ENCODE measurements at places on chromosomes 3 and 15. TPM values are rescaled to one million over a fixed set of nuclear protein-coding genes. Genes with fewer than 3 reads are reported as not detected.

Gene RTP3
- not detected for total RNA-seq

GRCh38 chr3:178671791-178672190, 135.6 kb downstream of the KCNMB2 start:
- H3K27me3 ChIP-seq, result no peaks in the 10 kb centered on the region
- H3K4me3 ChIP-seq, result no peak overlapping the region
- no peaks in the 10 kb centered on the region for H3K4me1 ChIP-seq
- no peaks in the 10 kb centered on the region for H3K36me3 ChIP-seq
- no peak for DNase-seq

- H3K36me3 ChIP-seq, result no peaks in the 10 kb centered on the region
- no peak for DNase-seq
- no peak overlapping the region for H3K27ac ChIP-seq
- H3K27me3 ChIP-seq, result no peaks in the 10 kb centered on the region
Measured at GRCh38 chr3:144923046-144923775, 951.6 kb downstream of the DIPK2A start.

DNA sequence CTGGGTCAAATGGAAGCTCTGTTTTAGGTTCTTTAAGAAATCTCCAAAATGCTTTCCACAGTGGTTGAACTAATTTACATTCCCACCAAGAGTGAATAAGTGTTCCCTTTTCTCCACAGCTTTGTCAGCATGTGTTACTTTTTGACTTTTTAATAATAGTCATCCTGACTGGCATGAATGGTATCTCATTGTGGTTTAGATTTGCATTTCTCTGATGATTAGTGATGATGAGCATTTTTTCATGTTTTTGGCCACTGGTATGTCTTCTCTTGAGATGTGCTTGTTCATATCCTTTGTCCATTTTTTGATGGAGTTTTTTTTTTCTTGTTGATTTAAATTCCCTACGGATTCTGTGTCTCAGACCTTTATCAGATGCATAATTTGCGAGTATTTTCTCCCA, 745.0 kb upstream of the BCHE start:
- no peak overlapping the region for H3K4me3 ChIP-seq
- DNase-seq, result no peak

DNA sequence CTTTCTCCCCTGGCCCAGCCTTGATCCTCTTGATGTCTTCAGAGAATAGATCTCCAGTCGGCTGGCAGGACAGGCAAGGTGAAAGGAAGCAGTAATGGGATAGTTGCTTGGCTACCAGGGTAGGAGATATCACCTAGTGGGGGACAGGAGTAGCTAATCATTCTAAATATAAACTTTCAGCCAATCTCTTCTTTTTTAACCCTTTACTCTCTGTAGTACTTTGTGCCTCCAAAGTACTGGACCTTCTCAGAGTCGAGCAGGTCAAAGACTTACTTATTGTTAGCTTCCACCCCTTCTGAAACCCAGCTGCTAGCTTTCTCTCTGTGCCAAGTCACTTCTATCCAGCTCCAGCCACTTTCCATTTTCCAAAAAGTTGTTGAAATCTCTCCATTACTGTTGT, 43.4 kb upstream of the FILIP1L start:
- no peak for DNase-seq
- H3K36me3 ChIP-seq, result peaks cover 11% of the 10 kb centered on the region
- no peaks in the 10 kb centered on the region for H3K27me3 ChIP-seq
- H3K4me1 ChIP-seq, result no peaks in the 10 kb centered on the region
- no peak overlapping the region for H3K4me3 ChIP-seq
- no peak overlapping the region for H3K27ac ChIP-seq

Gene CXCR6
- not detected for total RNA-seq

Gene AMOTL2
- total RNA-seq, result 0.31 TPM

DNA sequence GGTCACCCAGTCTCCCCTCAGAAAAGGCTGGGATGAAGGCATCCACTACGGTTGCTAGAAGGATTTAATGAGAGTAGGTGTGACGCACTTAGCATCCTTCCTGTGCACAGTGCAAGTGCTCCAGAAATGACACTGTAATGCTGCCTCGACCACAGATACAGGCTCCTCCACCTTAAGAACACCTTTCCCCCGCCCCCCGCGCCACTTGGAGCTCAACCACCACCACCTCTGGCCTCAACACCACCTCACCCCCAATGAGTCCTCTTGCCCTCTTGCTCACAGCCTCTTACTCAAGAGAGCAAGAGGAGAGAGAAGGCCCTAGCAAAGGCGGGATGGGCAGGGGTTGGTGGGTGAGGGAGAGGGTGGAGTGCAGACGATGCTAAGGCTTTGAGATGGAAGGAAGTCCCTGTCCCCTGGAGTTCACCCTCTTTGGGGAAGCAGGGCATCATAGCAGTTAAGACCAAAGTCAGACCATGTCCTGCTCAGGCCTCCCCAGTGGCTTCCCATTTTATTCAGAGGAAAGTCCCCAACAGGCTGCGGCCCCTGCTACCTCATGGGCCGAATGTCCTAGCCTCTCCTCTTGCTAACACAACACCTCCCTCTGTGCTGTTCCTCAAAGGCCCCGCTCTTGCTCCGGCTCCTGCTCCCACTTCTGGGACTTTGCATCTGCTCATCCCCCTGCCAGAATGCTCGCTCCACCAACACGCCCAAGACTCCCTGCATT, 8.3 kb downstream of the STARD5 start:
- no peak for DNase-seq
- H3K27ac ChIP-seq, result no peak overlapping the region
- no peaks in the 10 kb centered on the region for H3K27me3 ChIP-seq
- no peaks in the 10 kb centered on the region for H3K4me1 ChIP-seq

Gene CLRN1
- not detected for total RNA-seq

Gene TBC1D2B
- total RNA-seq, result 10.1 TPM

- H3K27ac ChIP-seq, result no peak overlapping the region
- peaks cover 21% of the 10 kb centered on the region for H3K27me3 ChIP-seq
- H3K4me1 ChIP-seq, result no peaks in the 10 kb centered on the region
- no peaks in the 10 kb centered on the region for H3K36me3 ChIP-seq
- DNase-seq, result no peak
- no peak overlapping the region for H3K4me3 ChIP-seq
Measured at GRCh38 chr15:28082891-28083684, 16.0 kb downstream of the OCA2 start.

GRCh38 chr3:98445949-98446406, 17.0 kb upstream of the OR5K1 start:
- no peaks in the 10 kb centered on the region for H3K27me3 ChIP-seq
- H3K36me3 ChIP-seq, result no peaks in the 10 kb centered on the region
- DNase-seq, result no peak
- H3K4me1 ChIP-seq, result no peaks in the 10 kb centered on the region
- H3K27ac ChIP-seq, result no peak overlapping the region
- H3K4me3 ChIP-seq, result no peak overlapping the region
